Activated T-helper 1 cell treated with anti-CD3 and anti-CD28 coated beads, Interleukin-2, amount 50 U/mL, for 16 hours (primary cell): ENCODE measurements at places on chromosomes 7 and 10.

GRCh38 chr10:132141526-132142395, 45.0 kb upstream of the DPYSL4 start:
- no peak for DNase-seq

GRCh38 chr7:131948434-131949053, 392.1 kb upstream of the PODXL start:
- no peak for DNase-seq

GRCh38 chr7:158042156-158042880, 545.3 kb downstream of the PTPRN2 start:
- DNase-seq: no peak

DNA sequence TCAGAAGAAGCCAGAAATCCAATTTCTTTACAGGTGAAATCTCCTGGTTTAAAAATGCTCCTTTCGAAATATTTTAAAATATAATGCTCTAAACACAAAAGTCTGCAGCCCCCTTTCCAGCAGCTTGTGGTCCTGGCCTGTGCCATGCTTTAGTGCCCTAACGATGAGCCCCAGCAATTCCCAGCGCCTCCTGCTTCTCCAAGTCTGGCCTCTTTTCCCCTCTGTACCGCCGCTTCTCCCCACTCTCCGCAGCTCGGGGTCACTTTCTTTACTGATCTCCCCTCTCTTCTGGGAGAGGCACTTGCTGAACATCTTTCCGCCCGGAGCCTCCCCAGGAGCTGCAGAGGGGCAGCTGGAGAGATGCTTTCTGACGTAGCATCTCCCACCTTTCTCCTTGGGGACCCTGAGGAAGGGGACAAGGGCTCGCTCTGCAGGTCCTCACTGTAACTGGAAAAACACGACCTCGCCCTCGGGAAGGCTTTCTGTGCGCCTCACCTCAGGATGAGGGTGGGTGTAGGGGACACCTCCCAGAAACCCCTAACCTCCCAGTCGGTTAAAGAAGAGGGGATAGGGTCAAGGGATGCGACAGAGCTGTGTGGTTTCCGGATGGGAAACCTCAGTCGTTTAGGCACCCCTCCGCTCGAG, 565 bp upstream of the INA start:
- DNase-seq: no peak

DNA sequence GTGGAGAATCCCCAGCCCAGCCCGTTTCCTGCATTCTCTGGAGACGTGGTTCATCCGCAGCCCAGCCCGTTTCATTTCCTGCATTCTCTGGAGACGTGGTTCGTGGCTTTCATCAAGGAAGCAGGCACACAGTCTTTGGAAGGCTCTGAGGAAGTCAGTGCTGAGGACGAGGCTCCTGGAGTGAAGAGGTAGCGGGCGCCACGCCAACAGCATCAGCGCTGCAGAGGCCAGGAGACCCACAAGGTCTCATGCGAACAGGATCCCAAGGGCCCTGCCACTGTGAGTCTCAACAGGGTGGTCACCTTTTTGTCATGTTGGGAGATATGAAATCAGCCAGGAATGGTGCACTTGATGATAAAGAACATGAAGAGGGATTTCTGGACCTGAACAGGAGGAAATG, 12.4 kb upstream of the TCERG1L start:
- DNase-seq: no peak

DNA sequence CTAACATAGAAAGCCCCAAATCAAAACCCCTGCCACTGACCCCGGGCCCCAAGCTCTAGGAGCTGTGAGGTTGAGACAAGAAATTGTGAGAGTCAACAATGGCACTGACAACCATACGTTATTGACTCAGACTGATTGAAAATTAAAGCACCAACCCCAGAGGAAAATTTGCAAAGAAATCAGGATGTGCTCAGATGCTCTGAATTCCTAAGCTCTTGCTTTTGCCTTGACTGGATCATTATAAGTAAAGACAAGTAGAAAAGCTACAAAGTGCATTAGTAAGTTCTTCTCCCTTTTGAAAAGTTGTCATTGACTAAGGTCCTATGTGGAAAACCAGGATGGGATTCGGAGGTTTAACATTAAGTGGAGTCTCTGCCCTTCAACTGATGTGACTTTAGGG, 130.2 kb downstream of the SAMD9 start:
- no peak for DNase-seq

GRCh38 chr7:92809397-92809759, 27.0 kb downstream of the CDK6 start:
- no peak for DNase-seq

- no peak for DNase-seq
These were observed 77.5 kb upstream of the PHYHIPL start for GRCh38 chr10:59098831-59099452.

DNA sequence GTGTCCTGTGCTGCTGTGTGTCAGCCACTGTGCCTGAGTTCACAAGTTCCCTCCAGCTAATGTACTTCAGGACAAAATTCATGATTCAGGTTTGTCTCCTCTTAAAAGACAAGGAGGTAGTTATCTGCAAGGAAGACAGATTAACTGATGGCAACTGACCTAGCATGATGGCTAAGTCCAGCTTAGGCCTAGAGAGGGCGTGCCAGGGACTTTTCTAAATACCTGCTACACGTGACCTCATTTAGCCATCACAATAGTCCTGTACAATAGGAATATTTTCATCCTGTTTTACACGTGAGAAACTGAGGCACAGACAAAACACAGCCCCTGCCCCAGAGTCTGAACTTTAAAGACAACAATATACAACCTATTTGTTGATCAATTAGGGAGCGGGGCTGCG, 275.7 kb downstream of the XPNPEP1 start:
- no peak for DNase-seq

DNA sequence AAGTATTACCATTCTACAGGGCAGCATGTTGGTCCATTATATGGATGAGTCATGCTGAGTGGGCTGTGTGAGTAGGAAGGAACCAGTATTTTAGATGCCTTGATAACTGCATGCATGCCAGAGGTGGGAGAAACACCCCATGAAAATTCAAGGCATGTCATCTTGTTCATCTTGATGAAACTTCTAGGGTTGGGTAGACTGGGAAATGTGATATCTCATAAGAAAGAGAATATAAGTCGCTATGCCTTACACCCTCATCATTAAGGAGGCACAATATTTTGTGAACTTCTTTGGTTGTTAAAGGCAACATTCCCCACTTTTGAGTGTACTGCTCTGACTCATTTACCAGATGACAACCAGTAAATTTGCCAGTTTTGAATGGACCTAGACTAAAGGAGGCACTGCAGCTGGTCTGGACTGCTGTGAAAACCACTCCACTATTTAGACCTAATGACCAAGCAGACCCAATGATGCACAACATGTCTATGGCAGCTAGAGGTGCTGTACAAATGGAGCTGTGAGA, 48.0 kb downstream of the ZNF365 start:
- DNase-seq: no peak

GRCh38 chr7:157614457-157615020, 277.7 kb downstream of the DNAJB6 start:
- DNase-seq: no peak

DNA sequence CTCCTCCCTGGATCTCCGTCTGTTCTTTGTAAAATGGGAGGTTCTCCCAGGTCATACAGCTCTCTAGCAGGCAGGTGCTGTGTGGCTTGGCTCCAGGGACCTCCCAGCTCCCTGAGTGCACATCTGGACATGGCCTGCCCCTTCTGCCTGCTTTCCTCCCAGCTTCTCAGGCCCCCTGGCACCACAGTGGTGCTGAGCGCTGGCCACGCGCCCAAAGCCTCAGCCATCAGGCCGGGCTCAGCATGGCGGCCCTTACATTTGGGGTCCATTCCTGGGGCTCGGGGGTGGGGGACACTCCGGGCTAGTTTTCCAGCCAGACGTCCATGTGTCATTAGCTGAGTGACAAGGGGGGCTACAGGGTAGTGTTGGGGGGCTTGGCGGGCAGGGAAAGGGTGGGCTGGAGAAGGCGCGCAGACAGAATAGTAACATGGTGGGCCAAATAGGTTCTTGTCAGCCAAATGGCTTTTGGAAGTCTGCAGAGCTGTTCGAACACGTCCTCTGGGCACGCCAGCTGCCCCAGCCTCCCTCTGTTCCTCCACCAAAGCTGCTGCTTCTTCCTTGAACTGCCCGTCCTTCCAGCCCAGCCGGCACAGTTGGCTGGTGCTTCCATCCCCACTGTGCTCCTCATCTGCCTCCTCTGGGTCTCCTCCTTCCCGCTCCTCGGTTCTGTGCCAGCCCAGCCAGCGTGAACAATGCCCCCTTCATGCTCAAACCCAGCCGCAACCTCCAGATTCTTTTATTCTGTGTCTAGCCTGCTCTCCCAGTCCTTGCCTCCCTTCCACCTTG, 65.9 kb downstream of the GOLGA7B start:
- DNase-seq: no peak

GRCh38 chr10:98611436-98611835, 164.7 kb upstream of the HPS1 start:
- no peak for DNase-seq

DNA sequence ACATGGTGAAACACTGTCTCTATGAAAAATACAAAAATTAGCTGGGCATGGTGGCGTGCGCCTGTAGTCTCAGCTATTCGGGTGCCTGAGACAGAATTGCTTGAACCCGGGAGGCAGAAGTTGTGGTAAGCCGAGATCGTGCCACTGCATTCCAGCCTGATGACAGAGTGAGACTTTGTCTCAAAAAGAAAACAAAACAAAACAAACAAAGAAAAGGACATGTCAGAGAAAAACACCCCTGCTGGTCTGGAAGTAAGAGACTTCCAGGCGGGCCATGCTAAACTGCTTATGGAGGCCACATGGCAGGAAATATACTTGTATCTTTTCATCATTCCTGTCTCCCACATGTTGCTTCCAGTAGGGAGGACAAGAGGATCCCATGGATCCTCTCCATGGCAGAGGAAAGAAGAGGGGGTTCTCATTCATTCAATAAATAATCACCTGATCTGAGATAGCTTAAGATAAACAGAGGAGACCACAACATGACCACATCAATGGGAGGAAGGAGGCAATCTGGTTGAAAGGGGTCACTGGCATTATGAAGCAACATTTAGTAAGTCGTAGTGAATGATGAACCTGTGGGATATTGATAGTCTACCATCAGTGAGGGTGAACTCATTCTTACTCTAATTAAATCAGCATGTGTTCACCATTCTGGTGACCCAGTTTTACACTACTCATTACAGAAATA, 60.5 kb upstream of the ZNF138 start:
- no peak for DNase-seq

GRCh38 chr10:80474941-80475340, 20.8 kb downstream of the TSPAN14 start:
- DNase-seq: no peak

- peak; percentile 61 for DNase-seq
These were observed 72.1 kb upstream of the LYZL2 start for GRCh38 chr10:30701451-30702173.

DNA sequence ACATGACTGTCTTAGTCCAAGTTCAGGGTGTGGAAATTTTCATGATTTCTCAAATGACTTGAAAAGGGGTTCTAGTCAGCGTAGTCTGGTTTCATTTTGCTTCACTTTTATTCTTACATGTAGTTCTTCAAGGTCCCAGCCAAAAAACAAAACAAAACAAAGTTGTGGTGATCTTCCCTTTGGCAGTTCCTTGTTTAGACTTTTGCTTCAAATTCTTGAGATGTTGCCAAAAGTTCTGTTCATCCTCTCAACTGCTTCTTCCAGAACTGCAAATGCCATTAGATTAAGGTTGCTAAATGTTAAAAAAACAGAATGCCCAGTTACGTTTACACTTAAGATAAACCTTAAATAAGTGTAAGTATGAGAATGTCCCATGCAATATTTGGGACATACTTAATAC, 370.8 kb upstream of the LRRTM3 start:
- DNase-seq: no peak

DNA sequence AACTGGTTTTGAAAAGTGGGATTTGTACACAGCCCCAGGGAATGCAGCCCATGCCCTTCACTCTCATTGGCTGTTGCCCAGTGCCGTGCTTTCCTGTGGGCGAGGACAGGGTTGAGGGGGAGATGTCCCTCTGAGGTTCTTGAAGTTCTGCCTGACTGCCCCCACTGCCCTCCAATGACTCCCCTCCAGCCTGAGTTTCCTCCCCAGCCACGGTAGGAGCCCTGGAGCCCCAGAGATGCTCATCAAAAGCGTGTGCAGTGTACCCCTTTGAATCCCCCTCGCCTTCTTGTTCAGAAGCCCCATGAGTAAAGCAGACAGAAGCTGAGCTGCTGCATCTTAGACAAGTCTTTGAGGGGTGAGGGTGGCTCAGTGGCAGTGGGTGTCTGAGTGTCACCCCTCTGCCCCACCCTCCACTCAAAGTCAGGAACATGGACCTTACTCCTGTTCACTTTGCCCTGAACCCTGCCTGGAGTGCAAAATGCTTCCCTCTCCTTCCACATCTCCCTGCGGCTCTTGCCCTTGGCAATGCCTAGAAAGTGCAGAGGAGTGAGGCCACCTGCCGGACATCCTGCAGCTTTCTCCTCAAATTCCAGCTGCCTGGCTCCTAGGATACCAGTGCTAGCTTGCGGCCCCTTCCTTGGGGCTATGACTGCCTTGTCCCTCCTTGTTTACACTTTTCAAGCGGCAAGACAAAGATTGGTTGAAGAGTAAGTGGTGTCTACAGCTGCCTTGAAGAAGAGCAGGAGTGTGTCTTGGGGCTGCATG, 19.9 kb downstream of the FAM241B start:
- no peak for DNase-seq

DNA sequence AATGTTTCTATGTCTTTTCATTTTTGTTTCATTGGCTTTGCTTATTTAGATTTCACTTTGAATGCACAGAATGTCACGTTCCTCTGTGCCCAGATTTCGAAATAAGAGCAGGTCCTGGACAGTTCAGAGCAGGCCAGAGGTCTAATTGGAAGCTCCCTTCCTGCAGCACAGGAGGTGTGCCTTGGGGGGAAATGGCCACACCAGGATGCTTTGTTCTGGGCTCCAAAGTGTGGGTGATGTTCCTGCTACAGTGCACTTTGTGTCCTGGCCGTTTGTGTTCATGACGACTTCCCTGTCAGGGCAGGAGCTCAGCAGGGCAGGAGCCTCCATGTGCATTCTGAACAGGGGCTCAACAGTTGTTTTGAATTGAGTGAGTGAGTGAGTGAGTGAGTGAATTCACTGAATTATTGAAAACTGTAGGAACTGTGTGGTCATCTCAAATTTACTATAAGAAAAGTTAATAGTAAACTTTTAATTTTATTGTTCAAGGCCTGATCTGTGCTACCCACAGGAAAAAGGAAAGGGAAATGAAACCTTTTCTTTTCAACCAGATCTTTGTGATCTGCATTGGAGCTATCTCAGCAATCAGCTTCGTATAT, 109.5 kb upstream of the GJD4 start:
- DNase-seq: no peak

DNA sequence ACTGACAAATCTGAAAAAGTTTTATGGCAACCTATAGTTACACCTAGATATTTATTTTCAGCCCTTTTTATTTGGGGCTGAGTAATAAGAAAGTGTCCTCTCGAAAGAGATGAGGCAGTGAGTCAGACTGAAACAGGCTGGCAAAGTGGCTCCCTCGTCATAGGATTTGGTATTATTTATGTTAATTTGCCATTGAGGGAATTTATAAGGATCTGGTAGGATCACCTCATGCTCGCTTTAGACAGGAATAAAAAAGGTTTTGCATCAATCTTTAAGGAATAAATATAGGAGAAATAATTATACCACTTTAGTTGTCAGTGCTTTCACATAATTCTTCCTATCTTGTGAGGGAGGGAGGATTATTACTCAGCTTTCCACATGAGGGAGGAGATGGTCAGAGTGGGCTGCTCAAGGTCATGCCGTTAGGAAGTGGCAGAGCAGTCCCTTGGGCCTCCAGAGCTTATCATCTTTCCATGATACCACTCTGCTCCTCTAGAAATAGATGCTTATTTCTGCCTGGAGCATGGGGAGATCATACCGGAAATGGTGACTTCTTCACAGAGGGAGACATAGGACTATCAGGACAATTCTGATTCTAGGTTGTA, 356.8 kb downstream of the GPR158 start:
- no peak for DNase-seq

- no peak for DNase-seq
These were observed 229.4 kb upstream of the MYO3A start for GRCh38 chr10:25704622-25705021.
